ENCODE measurements at places on chromosomes 3 and 15.

- no peak for DNase-seq
Measured at GRCh38 chr3:172208586-172209332, 169.4 kb downstream of the FNDC3B start.

DNA sequence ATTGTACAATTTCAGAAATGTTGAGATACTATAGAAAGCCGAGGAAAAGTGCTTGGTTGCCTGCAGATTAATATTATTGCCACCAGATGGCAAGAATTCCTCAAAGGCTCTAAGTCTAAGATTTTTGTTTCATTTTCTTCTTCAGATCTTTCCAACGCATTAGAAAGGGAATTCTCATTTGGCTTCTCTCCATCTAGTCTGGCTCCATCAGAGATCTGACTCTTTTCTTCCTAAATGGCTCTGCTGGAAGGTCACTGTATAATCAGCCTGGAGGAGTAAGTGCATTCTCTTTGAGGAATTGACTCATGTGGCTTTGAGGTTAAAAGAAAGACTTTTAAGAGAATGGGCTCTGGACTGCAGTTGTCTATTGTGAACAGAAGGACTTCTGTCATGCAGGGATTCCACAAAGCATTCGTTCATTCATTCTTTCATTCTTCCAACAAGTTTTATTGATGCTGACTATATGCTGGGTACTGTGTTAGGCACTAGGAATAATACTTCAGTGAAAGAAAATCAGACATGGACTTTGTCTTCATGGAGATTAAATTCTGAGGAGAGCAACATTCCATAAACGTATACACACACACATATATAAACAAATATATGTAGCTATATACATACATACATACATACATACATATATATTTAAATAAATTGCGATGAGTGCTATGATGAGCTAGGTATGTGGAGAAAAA lies 55.3 kb downstream of the SLC28A2 start:
- DNase-seq, result no peak

GRCh38 chr3:16900779-16901440 lies 16.2 kb downstream of the PLCL2 start:
- no peak for DNase-seq

- no peak for DNase-seq
Measured at GRCh38 chr15:82533801-82534200, 6.5 kb downstream of the RPS17 start.

- no peak for DNase-seq
Measured at GRCh38 chr15:40960925-40961324, 7.7 kb downstream of the CHAC1 start.

DNA sequence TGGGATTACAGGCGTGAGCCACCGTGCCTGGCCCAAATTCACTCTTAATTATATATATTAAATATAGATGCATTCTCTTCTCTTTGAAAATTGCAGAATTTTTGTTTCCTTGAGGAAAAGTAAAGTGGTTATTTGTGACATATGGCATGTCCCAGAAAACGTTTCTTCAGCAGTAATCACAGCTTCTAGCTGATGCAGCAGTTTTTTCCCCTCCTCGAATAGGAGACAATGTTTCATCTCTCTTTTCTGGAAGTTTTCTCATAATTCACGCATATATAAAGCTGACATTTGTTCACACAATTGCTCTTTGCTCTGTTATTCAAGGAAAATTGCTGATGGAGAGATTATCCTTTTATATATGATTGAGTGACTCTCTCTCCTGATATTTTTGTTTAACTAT lies 99.8 kb downstream of the SERPINI1 start:
- DNase-seq, result no peak

GRCh38 chr3:134374791-134375581 lies 739 bp upstream of the AMOTL2 start:
- DNase-seq, result peak; percentile 40

- DNase-seq, result no peak
Measured at GRCh38 chr3:143209715-143210059, 90.1 kb downstream of the CHST2 start.

- no peak for DNase-seq
Measured at GRCh38 chr15:34732430-34732829, 22.4 kb downstream of the GJD2 start.

GRCh38 chr3:19274576-19274975 lies 126.3 kb downstream of the KCNH8 start:
- DNase-seq, result no peak

DNA sequence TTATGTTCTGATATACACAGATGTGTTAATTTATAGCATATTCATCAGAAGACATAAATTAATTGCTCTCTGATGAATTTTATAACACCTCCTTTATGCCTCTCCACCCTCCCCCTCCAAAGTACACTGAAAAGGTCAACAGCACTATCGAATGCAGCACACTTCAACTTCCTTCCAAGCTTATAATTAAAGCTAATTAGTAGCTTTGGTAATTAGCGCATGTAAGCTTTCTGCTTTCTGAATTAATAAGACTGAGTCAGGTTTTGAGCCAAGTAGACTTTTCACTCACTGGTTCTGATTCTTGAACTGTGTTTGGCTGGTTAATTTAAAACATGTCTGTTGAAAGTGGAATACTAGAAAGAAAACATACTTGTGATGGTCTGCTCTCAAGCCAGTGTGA lies 760.8 kb upstream of the CFAP20DC start:
- DNase-seq, result no peak

DNA sequence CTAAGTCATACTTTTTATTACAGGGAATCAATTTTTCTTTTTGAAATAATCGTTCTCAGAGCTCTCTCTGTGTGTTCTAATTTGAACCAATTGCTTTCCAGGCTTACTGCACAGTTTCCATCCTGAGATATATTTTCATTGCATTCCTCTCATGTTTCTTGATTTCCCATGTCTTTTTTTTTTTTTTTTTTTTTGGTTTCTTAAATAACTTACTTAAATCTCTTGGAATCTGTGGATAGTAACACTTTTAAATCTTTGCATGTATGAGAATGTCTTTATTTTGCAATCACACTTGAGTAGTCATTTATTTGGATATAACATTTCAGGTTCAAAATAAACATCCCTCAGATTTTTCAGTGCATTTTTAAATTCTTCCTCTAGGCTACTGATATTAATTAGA lies 14.5 kb upstream of the ABTB1 start:
- DNase-seq, result no peak

DNA sequence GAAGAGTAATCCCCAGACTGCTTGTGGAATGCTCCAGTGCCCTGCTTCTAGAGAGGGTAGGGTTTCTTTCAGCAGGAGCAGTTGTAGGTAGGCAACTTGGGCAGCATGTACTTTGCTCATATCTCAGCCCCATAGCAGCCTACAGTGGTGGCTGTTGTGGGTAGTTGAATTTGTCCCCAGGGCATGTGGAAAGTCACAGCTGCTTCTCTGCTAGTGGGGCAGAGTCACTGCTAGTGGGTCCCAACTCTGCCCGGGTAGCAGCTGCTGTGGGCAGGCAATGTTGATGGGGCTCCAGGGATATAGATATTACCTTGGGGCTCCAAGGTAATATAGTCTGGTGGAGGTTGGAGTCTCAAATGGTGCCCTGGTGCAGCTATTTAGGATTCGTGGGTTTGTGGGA lies 174.5 kb downstream of the OTOL1 start:
- no peak for DNase-seq

GRCh38 chr15:37031198-37031597 lies 69.2 kb downstream of the MEIS2 start:
- no peak for DNase-seq

DNA sequence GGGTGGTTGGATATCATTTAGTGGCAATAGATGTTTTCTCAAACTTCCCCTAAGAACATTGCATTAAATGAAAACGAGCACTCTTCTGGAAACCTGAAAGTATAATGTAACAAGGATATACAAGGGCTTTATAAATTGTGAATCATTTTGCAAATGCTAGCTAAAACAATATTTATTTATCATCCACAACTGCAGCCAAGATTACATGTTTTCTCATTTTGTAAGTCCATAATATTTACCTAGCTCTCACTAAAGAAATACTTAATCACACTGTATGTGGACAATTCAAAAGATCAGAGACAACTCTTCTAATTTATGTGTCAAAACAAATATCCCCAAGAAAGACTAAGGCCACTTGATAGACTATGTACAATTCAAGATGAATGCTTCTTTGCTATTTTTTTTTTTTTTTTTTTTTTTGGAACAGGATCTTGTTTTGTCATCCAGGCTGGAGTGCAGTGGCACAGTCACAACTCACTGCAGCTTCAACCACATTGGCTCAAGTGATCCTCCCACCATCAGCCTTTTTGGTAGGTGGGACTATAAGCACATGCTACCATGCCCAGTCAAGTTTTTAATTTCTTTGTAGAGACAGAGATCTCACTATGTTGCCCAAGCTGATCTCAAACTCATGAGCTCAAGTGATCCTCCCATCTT lies 427.7 kb upstream of the THBS1 start:
- DNase-seq, result no peak

DNA sequence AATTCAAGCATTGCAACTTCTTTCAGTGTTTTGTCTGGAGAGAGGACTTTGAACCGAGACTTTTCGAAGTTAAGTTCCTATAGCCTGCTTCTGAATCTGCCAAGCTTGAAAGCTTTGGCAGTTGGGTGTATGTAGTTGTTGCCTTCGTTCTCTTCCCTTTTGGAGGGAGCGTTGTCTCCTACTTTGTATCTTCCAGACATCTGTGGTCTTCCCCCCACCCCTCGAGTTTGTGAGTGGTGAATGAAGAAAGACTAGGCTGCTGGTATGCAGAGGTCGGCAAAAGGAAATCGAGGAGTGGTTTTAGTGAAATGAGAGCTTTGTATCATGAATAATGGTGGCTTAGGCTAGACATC lies 1.3 kb downstream of the CTNNB1 start:
- DNase-seq, result no peak

- DNase-seq, result no peak
Measured at GRCh38 chr3:142705198-142705597, 18.6 kb upstream of the TRPC1 start.

DNA sequence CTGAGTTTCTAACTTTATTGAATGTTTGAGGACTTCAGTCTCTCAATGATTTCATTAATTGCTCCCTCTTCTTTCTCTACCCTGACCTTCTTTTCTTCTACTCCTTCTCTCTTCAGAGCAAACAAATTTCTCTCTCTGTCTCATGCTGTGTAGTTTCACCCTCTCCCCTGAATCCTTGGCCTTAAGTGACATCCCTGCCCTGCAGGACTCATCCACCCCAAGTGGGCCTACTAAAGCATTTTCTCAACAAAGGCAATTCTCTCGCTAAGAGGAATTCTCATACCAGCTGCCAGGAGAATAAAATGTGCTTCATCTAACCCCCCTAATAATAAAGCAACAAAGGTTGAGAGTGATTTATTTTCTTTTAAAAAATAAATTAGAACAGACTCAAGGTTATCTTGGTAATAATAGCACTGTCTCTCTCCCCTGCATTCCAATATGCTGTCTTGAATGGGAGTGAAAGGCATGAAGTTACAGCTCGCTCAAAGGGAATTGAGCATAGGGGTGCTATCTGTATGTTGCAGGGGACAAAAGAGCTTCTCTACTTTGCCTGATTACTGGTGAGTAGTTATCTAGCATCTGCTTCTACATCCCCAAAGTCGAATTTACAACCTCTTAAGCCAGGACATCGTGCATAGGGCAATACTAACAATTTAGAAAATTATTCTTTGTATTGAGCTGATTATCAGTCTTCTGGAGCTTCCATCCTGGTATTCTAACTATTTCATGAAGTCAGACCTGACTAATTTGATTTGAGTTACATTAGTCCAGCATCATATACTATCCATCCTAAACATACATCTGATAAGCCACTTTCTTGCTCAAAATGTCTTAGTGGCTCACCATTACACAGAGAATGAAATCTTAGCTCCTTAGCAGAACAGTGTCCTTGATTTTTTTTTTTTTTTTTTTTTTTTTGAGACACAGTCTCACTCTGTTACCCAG lies 76.9 kb upstream of the DNAJC19 start:
- DNase-seq, result no peak

DNA sequence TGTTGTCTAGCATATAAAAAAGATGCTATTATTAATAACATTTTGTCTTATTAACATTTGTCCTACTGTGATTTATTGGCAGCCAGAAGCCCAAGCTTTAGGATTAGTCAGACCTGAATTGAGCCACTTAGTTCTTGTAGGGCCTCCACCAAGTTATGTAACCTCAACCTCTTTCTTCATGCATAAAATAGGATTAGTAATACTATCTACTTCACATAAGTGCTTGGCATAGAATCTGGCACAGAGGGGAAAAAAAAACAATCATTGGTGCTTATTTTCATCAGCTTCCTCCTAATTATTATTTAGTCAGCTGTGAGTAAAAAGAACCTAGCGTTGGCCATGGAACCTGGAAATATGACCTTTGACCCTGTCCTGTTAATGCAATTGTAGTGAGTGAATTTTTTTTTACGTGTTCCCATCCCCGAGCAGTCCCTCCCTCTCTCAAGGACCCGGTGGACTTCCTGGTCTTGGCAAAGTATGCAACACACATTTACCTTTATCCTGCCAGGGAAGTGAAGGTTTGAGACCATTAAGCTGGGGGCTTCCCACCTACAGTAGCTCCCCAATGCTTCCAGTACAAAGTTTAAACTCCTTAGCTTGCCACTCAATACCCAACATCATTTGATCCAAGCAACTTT lies 136.8 kb downstream of the FHIT start:
- peak; percentile 0 for DNase-seq

DNA sequence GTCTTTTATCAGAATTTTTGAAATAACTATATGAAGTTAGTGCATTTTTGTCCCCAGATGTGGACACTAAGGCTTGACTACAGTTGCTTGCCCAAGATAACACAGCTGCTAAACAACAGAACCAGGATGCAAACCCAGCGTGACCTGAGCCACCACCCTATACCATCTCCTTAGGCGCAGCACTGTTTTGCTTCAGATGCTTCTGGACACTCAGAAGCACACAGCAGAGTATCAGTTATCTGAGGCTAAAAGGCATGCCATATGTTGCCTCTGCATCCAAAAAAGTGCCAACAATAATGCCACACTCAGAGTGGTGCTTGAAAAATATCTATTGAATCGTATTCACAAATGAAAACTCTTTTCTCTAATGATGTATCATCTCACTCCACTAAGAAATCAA lies 24.5 kb downstream of the KCNMB2 start:
- no peak for DNase-seq

GRCh38 chr3:151875759-151876158 lies 2.3 kb downstream of the SUCNR1 start:
- DNase-seq, result no peak

DNA sequence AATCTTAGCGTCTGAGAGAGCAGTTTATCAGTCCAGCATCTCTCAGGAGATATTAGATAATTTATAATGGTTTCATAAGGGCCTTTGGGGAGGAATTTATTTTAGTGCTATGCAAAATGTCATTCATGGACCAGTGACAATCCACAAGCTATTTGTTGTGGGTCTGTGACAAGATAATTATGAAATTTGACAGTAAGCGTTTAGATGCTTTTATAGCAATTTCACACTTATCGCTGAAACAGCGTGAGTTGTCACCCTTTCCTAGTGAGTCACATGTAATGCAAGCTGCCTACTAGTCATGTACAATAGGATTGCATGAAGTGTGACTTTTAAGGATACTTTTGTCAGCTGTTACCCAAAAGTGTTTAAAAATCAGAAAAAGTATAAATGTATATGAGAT lies 315.6 kb upstream of the THBS1 start:
- no peak for DNase-seq

- no peak for DNase-seq
Measured at GRCh38 chr3:34872406-34872805, 766.9 kb upstream of the ARPP21 start.

- no peak for DNase-seq
Measured at GRCh38 chr3:180913581-180914404, 1.3 kb downstream of the FXR1 start.
